Panc1 (cell line): ENCODE measurements at places on chromosomes 12 and 14. TPM values are rescaled to one million over a fixed set of nuclear protein-coding genes. Genes with fewer than 3 reads are reported as not detected.

The OLR1 gene
- total RNA-seq: 0.74 TPM

The DRAM1 gene
- total RNA-seq: 19.2 TPM

The KRT81 gene
- 0.90 TPM for total RNA-seq

The JAG2 gene
- 43.7 TPM for total RNA-seq

The ACSM4 gene
- not detected for total RNA-seq

The PRIMA1 gene
- 0.26 TPM for total RNA-seq

The M6PR gene
- 161 TPM for total RNA-seq

DNA sequence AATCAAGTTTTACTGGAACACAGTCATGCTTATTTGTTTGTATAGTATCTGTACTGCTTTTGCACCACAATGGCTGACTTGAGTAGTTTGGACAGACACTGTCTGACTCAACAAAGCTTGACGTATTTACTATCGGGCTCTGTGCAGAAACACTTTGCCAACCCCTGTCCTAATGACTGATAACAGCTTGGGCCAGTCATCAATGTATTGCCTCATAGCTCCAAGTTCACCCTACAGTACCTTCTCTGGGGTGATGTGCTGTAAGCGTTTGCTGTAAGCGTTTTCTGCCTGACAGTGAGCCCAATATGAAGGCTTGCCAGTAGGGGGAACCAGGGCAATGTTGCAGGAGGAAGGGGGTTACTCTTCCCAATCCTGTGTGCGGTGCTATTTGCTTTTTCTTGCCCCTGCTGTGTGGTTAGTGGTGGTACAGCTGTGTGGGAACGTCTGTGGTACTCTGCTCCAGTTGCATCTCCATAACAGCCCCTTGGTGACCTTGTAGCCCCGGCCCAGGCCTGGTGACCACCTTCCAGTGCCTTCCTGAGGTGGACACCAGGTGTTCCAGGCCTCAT is 5.4 kb upstream of the CCDC177 start:
- peak; percentile 13 for DNase-seq

- no peak for DNase-seq
Observed at GRCh38 chr12:132143336-132144071, 615 bp downstream of the DDX51 start.

DNA sequence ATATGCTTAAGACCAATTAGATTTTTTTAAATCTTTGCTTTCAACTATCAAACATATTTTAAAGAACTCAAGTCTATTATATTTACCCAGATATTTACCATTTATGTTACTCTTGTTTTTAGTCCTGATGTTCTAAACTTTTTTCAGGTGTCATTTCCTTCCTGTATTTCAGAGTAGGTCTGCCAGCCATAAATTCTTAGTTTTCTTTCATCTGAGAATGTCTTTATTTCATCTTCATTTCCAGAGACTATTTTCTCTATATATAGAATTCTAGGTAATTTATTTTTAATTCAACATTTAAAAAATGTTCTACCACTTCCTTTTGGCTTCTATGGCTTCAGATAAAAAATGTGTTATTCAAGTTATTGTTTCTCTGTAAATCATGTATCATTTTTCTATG is 218.2 kb upstream of the AMIGO2 start:
- no peak for DNase-seq

GRCh38 chr12:11171969-11172675 is 1.1 kb downstream of the SMIM10L1 start:
- no peak for DNase-seq

- DNase-seq: no peak
Observed at GRCh38 chr12:95790917-95791849, 619 bp upstream of the NTN4 start.

GRCh38 chr14:104794993-104795780 is at the start of gene AKT1:
Gene AKT1, minus strand, starts transcription at chr14:104795748. Its CDS starts 3,105 bp downstream, at chr14:104792643.
- no peak for DNase-seq

DNA sequence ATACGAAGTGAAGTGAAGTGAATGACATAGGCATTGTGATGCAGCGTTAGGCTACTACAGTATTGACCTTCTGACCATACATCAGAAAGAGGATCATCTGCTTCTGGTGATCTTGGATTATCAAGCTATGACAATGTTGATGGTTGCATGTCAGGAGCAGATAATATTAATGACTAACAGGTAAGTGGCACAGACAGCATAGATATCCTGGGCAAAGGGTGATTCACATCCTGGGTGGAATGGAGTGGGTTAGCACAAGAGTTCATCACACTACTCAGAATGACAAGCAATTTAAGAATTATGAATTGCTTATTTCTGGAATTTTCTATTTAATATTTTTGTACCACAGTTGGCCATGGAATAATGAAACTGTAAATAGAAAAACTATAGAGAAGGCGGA is 397.9 kb upstream of the ATP2B1 start:
- DNase-seq: no peak

GRCh38 chr12:92601176-92601575 is 101.6 kb upstream of the PLEKHG7 start:
- DNase-seq: no peak

- no peak for DNase-seq
Observed at GRCh38 chr12:52097045-52097666, 17.7 kb downstream of the SMIM41 start.

DNA sequence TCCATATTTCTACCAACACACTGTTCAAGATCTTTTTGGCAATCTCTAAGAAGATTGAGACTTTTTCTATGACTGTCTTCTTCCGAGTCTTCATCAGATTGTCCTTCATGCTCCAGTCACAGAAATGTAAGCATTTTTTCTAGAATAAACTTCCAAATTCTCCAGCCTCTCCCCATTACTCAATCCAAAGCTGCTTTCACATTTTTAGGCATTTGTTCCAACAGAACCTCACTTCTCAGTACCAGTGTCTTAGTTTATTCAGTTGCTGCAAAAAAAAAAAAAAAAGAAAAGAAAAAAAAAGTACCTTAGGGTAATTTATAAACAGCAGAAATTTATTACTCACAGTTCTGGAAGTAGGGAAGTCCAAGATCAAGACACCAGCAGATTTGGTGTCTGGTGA is 290.8 kb upstream of the NOVA1 start:
- DNase-seq: no peak

GRCh38 chr12:47277972-47278448 is 198.3 kb upstream of the AMIGO2 start:
- peak; percentile 62 for DNase-seq

- DNase-seq: no peak
Observed at GRCh38 chr12:22284871-22285270, 49.6 kb downstream of the ST8SIA1 start.

DNA sequence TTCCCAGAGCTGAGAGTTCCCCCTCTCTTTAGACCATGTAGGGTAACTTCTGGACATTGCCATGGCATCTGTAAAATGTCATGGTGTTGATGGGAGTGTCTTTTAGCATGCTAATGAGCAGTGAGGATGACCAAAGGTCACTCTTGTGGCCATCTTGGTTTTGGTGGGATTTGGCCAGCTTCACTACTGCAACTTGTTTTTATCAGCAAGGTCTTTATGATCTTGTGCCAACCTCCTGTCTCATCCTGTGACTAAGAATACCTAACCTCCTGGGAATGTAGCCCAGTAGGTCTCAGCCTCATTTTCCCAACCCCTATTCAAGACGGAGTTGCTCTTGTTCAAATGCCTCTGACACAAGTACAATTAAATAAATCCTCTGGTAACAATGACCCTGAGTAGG is 244.4 kb downstream of the NEDD1 start:
- DNase-seq: no peak

- no peak for DNase-seq
Observed at GRCh38 chr14:85399186-85399585, 130.8 kb upstream of the FLRT2 start.

GRCh38 chr14:21106176-21106497 is 5.3 kb downstream of the TMEM253 start:
- DNase-seq: no peak

DNA sequence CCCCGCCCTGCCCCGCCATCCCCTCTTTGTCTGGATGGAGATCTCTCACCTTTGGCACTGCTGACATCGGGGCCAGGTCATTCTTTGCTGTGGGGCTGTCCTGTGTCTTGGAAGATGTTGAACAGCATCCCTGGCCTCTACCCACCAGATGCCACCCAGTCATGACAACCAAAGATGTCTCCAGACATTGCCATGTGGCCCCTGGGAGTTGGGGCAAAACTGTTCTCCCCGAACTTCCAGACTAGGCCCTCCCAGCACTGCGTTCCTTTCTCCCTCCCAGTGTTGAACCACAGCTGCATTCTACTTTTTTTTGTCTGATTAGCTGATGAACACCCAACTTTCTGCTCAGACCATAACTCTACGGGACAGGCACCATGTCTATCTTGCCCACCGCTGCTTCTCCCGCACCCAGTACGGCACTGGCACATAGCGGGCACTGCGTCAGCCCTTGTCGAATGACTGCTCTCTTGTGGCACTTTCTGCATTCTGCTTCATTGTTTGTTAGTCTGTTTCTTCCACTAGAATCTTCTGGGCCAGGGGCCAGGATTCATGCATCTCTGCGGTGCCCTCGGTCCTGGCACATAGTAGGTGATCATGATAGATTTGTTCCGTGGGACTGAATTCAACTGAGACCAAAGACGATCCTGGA is 13.1 kb upstream of the MYL2 start:
- DNase-seq: no peak

DNA sequence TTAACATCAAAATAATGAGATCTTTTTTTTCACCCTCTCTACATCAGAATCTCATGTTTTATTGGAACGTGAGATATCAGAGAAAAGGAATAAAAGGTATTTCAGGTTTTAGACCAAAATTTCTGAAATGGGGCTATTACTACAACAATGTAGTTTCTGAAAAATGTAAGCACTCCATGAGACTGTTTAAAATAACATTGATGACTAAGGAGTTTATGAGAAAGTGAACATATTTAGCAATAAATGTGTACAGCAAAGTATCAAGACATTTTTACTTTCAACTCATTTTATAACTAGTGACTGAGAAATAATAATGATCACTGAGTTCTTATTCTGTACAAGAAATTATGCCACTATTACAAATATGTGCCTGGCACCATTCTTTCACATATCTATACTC is 39.3 kb upstream of the ABCC9 start:
- DNase-seq: no peak

- no peak for DNase-seq
Observed at GRCh38 chr12:107515446-107515958, 170.1 kb upstream of the PWP1 start.

- DNase-seq: no peak
Observed at GRCh38 chr14:87756661-87757060, 236.3 kb downstream of the GALC start.

DNA sequence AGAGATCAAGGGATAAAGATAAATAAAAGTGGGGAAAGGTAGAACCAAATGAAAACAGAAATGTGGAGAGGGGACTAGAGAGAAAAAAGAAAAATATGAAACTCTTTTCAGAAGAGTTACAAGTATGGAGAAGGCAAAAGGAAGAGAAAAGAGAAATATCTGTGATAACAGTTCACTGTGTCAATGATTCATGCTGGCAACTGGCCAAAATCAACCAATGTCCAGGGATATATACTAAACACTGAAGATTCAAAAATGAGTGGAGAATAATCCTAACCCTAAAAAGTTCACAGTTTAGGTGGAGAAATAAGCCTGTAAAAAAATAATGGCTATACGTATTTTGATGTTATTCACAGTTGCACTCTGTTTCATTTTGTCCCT is 372.3 kb upstream of the KITLG start:
- DNase-seq: no peak

DNA sequence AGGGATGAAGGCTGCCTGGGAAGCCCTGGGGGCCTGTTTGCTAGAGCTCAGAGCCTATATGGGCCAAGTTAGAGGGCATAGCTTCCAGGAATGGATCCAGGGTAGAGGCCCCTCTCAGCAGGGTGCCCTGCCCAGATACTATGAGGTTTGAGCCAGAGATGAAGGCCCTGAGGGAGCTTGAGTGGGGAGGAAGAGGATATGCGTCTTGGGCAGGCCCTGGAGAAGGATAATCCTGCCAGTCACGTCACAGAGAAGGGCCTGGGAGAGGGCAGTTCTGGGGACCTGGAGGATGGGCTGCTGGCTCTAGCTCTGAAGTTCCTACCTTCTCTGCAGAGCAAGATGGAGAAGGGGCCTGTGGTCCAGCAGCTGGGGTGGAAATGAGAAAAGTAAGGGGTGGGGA is 5.9 kb upstream of the CACNB3 start:
- no peak for DNase-seq

- DNase-seq: no peak
Observed at GRCh38 chr12:92898755-92899154, 30.3 kb downstream of the EEA1 start.

DNA sequence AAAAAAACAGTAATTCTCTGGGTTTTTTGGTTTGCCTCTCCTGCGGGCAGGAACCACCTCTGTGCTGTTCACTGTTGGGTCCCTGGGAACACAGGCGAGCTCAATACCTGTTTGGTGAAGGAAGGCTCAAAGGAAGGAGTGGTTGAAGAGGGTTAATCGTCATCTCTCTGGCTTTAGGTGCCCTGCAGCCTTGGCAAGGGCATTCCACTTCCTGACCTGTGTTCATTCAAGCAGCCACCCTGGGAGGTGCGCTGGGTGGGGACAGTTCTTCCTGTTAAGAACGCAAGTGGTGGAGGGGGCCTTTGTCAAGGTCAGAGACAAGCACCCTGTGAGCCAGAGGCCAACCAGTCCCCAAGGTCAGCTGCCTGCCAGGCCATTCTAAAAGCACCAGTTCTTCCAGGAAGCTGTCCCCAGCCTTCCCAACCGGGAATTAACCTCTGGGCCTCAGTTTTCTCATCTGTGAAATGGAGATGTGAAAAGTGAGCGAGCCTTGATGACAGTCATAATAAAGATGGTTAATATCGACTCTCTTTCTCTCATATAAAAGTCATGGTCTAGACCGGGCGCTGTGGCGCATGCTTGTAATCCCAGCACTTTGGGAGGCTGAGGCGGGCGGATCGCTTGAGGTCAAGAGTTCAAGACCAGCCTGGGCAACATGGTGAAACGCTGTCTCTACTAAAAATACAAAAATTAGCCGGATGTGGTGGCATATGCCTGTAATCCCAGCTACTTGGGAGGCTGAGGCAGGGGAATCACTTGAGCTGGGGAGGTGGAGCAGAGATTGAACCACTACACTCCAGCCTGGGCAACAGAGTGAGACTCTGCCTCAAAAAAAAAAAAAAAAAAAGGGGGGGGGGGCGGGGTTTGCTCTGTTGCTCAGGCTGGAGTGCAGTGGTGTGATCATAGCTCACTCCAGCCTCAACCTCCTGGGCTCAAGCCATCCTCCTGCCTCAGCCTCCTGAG is 6.1 kb downstream of the RHOF start:
- DNase-seq: no peak

- no peak for DNase-seq
Observed at GRCh38 chr12:132469423-132469822, 20.5 kb upstream of the FBRSL1 start.
